Activated effector memory CD4-positive, alpha-beta T cell treated with anti-CD3 and anti-CD28 coated beads, Interleukin-2, amount 50 U/mL, for 16 hours (primary cell): ENCODE measurements at places on chromosomes 13 and 19.

- DNase-seq, result peak; percentile 91
Observed at GRCh38 chr19:47445937-47446402, 25.7 kb downstream of the SLC8A2 start.

DNA sequence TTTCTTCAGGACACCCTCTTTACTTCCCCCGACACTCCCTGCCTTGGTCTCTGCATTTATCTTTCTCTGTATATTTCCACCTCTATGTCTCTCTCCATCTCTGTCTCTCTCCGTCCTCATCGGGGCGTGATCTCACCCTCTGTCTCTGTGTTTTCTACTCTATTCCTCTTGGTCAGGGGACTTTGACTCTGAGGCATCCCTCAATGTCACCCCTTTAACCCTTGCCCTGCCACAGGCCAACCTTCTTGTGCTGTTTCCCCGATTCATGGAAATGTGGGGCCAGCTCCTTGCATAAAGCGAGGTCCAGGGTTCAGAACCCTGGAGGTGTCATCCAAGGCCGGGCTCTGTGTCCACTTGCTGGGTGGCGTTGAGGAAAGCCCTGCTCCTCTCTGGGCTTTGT, 46.8 kb downstream of the COLGALT1 start:
- no peak for DNase-seq

DNA sequence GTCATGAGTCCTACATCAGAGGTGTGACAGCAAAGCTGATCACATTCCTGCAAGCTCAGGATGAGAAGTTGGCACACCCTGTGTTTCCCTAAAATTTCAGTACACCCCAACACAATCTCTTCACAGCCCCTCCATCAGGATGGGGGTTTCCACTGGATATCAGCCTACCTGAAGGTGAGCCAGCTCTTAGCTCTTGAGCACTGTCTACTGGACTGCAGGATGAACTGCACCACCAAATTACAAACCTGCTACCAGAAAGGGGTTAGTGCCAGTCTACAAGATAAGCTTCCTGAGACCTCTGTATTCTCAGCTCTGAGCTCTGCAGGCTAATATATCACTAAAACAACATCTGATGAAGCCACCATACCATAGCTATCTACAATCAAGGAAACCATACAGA, 1616.2 kb upstream of the SPRY2 start:
- DNase-seq, result no peak

DNA sequence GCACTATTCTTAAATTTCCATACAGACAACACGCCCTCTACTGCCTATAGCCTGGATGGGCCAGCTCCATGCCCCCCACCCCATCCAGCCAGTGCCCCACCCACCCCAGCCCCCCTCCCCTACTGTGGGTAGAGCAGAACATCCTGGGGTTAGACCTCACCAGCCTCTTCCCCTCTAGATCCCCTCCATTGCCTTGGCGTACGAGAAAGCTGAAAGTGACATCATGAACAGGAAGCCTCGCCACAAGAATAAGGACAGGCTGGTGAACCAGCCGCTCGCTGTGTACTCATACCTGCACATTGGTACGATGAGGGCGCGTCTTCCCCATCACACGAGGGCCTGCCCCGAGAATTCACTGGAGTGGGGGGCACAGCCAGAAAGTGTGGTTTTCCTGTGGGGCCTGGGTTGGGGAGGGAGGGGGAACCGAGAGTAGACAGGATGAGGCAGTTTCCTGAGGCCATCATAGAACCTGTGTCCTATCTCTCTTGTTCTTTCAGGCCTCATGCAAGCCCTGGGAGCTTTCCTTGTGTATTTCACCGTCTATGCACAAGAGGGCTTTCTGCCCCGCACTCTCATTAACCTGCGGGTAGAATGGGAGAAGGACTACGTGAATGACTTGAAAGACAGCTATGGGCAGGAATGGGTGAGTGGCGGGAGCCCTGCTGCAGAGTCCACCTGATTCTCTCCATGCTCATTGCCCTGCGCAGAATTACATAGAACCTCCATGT, 29.1 kb downstream of the ATP12A start:
- peak; percentile 79 for DNase-seq

DNA sequence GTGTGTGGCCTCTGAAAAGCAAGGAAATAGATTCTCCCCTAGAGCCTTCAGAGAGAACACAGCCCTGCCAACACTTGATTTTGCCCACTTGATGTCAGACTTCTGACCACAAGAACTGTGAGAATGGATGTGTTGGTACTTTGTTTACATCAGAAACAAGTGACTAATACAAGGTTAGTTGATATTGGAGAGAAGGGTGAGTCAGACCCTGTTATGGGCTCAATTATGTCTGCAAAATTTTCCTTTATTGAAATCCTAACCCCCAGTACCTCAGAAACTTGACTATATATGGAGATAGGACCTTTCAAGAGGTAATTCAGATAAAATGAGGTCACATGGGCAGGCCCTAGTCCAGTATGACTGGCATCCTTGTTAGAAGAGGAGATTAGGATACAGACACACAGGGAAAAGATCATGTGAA, 226.7 kb downstream of the RFC3 start:
- DNase-seq, result no peak

DNA sequence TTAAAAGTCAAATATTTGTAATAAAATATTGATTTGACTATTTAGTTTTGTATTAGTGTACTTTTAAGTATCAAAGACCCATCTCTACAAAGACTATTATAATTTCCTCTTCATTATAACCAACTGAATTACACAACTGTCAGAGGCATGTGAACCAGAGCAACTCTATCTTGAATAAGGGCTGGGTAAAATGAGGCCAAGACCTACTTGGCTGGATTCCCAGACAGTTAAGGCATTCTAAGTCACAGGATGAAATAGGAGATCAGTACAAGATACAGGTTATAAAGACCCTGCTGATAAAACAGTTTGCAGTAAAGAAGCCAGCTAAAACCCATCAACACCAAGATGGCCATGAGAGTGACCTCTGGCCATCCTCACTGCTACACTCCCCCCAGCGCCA, 36.2 kb upstream of the ATP12A start:
- DNase-seq, result no peak

GRCh38 chr13:23506807-23507291, 63.4 kb upstream of the TNFRSF19 start:
- no peak for DNase-seq

GRCh38 chr13:72290962-72291681, 424.1 kb upstream of the DACH1 start:
- DNase-seq, result no peak

DNA sequence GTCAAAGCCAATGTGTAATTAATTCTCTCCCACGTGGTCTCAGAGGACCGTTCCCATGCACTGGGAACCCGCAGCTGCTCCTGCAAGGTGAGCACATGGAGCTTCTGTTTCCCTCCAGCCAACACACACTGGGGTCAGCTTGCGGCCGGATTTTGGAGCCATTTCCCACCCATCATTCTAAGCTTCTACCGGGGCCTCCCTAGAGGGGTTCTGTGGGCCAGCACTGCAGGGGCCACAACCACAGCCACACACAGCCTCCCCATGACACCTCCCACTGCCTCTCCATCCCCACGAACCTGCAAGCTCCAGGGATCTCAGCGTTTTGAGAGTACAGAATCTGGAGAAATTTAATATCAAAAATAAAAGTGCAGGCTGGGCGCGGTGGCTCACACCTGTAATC, 120.7 kb upstream of the SOX1 start:
- DNase-seq, result peak; percentile 28

- DNase-seq, result no peak
Observed at GRCh38 chr13:69999875-70000274, 107.8 kb upstream of the ATXN8OS start.
